A673 (cell line): ENCODE measurements at places on chromosomes 2 and 18. TPM values are rescaled to one million over a fixed set of nuclear protein-coding genes. Genes with fewer than 3 reads are reported as not detected.

The MAP3K19 gene
- not detected in 2 replicates for total RNA-seq

The ICOS gene
- not detected in 2 replicates for total RNA-seq

The MC4R gene
- not detected in 2 replicates for total RNA-seq

The FEV gene
- 8.0 and 12.6 TPM in 2 replicates for total RNA-seq

The PDE11A gene
- total RNA-seq, result not detected in 2 replicates

The MAB21L4 gene
- total RNA-seq, result not detected in 2 replicates

The PRKAG3 gene
- not detected in 2 replicates for total RNA-seq

The DYNC2LI1 gene
- total RNA-seq, result 14.8 and 21.3 TPM in 2 replicates

DNA sequence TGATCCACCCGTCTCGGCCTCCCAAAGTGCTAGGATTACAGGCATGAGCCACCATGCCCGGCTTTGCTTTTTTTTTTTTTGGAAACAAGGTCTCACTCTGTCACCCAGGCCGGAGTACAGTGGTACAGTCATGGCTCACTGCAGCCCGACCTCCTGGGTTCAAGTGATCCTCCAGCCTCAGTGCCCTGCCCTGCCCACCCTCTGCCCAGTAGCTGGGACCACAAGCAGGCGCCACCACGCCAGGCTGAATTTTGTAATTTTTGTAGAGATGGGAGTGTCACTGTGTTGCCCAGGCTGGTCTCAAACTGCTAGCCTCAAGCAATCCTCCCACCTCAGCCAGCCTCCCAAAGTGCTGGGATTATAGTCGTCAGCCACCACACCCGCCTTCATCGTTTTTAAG is 11.6 kb upstream of the PSD4 start:
- DNase-seq, result no peak

DNA sequence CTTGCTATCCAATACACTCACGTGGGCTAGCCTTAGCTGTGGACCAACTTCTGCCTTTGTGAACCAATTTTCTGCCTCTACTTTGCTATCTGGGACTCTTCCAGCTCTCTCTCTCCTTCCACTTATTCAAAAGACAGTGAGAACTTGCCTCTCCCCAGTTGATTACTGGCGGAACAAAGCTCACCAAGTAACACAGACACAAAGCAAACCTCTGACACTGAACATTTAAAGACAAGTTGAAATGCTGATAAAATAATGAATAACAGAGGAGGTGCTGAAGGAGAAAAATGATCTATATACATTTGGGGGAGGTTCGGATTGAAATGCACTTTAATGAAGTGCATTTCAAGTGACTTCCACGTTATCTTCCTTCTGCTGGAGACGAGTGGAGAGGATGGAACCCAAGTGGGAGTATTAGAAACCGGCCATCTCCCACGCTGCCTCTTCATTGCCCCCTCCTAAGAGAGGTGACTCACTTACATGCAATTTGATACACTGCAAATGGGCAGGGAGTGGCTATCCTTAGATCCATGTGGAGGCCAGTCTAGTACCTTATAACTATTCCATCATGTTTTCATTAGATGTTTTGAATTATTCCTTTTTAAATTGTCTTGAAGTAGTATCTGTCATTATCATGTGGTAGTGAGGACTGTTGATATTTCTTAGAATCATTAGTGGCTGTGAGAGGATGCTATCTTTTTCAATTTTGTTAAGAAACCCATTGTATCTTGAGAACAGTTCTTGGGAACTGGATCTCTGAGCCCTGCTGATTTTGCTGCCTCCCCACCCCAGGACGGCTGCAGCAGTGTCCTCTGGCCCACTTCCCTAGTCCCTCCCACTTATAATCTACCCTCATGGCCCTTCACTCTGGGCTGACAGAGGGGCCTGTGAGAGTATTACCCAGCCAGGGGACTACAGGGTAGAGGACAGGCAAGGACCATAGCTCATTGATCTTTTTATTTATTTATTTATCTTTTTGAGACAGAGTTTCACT is 6.0 kb upstream of the GLI2 start:
- DNase-seq, result peak; percentile 48

- DNase-seq, result no peak
These were observed 106.9 kb upstream of the ITGB6 start for GRCh38 chr2:160306985-160307384.

DNA sequence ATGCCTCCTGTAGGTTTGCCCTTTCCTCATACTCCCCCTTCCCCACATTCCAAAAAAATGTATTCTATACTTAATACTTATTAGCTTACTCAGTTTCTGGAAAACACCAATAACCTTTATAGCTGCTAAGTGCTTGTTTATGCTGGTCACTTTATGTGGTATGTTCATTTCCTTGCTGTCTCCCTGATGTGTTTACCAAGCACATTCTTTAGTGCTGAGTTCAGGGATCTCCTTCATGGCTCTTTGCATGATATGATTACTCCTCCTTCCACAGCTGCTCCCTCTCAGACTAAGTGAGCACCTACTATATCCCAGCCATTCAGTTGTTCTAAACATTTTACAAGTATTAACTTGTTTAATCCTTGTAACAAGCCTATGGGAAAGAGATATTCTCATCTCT is 698.3 kb upstream of the FANCL start:
- DNase-seq, result no peak

GRCh38 chr2:85158559-85159273 is 25.5 kb downstream of the TCF7L1 start:
- DNase-seq, result no peak

DNA sequence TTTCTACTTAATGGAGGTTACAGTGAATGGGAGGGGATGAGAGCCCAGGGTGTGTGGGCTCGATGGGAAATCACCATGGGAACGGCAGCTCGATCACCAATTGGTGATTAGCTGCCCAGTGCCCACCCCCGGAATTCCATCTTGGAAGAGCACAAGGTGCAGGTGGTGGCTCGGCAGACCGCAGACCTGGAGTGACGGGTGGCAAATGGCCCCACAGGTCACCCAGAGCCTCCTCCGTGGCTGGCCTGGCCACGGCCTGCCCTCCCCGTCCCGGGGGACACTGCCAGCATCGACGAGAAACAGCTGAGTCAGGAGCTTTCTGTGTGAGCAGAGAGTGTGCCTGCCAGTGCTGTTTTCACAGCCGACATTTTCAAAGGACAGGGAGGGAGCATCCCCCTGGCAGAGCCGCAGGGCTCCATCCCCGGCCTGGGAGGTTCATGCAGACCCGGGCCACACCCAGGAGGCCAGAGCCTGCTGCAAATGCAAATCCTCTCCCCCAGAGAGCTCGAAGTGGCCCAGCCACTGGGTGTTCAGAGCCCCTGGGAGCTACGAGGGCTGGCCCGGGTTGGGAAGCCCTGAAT is 176.4 kb upstream of the MYT1L start:
- no peak for DNase-seq

- peak; percentile 27 for DNase-seq
These were observed 1.9 kb downstream of the CYP26B1 start for GRCh38 chr2:72145658-72146329.

GRCh38 chr2:85277416-85278158 is 50.2 kb downstream of the TGOLN2 start:
- DNase-seq, result peak; percentile 91

- DNase-seq, result no peak
These were observed 66.9 kb downstream of the HPCAL1 start for GRCh38 chr2:10369269-10370255.

- peak; percentile 39 for DNase-seq
These were observed 3.9 kb upstream of the HOXD10 start for GRCh38 chr2:176112375-176113302.

GRCh38 chr2:1686784-1687105 is 57.6 kb downstream of the PXDN start:
- no peak for DNase-seq

DNA sequence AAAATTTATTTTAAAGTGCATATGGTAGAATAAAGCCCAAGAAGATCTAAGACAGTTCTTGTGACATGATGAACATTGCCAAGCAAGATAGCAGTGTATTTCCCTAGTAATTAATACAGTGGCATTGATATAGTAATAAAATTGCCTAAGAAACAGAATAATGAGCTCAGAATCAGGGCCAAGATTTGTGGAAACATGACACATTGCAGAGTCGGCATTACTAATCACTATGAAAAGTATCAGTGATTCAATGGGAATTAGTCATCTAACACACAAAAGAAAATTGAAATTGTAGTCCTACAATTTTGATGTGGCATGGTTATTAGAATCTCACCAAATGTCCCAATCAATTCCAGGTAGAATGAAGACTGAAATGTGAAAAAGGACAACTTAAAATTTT is 243.0 kb upstream of the CYRIA start:
- DNase-seq, result peak; percentile 9

DNA sequence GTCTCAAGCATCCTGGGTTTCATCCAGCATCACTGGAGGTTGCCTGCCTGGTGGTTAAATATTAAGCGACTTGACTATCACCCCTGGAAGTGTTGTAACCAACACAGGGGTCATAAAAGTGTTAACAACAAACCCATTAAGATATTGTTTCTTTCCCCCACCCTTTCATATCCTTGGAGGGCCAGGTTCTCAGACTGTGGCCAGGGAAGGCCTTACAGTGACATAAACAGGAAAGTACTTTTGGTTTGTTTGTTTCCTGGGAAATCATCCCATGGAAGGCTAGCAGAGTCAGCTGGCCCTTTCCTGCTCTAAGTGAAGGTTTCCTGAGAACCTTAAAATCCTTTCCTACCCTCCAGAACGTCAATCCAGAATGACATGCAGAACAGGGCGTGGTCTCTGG is 160.9 kb downstream of the CLIP4 start:
- no peak for DNase-seq

GRCh38 chr2:176187200-176187898 is 1.1 kb upstream of the HOXD1 start:
- peak; percentile 38 for DNase-seq

DNA sequence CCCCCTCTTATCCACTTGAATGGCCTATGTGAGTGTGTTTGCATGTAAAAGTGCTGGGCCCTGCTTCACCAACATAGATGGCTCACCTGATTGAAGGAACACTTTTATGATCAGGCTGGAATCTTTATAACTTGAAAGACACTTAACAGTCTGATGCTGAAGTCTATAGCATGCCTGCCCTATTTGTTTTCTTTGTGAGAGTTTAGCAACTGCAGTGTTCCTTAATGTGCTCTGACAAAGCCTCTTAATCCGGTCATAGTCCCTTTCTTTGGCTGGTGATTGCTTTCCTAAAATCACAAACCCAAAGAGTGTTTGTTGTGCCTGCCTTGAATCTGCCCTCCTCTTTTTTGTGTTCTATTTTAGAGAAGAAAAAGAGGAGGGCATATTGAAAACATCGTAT is 1382.8 kb upstream of the CELF4 start:
- no peak for DNase-seq

- DNase-seq, result no peak
These were observed 112.4 kb upstream of the SLC66A3 start for GRCh38 chr2:11042841-11043240.

DNA sequence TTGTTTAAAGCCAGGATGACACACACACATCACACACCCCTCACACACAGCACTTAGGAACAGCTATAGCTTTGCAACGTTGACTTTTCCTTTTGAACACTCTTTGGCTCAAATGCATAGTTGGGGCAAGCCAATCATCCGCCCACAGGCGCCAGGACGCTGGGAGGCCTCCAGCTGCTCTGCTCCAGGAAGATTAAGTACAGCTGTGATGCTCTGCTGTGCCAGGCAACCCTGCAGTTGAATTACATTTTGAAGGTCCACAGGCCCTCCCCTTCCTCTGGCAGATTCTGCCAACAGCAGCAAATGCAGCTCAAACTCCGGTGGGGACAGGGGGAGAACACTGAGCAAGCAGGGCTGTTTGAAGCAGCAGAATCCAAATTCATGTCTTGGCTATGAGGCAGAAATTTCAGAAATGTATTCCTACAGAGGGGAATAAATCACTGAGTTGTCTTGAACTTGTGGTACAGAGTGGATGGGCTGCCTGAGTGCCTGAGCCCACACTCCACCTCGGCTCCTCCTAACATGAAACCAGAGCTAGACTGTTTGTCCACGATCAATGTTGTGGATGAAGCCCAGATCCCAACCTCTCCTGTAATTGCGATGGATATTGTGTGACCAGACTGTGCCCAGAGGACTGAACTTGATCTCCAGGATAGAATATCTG is 86.5 kb upstream of the PPP1CB start:
- peak; percentile 83 for DNase-seq

GRCh38 chr18:51345848-51346391 is 148.4 kb upstream of the MEX3C start:
- DNase-seq, result no peak

- DNase-seq, result no peak
These were observed 45.3 kb downstream of the COMMD1 start for GRCh38 chr2:61950571-61951315.
